Activated CD8-positive, alpha-beta memory T cell treated with anti-CD3 and anti-CD28 coated beads for 1 hour (primary cell): ENCODE measurements at places on chromosomes 5 and 9.

GRCh38 chr9:4022435-4023067 lies 277.3 kb downstream of the GLIS3 start:
- no peak for DNase-seq

DNA sequence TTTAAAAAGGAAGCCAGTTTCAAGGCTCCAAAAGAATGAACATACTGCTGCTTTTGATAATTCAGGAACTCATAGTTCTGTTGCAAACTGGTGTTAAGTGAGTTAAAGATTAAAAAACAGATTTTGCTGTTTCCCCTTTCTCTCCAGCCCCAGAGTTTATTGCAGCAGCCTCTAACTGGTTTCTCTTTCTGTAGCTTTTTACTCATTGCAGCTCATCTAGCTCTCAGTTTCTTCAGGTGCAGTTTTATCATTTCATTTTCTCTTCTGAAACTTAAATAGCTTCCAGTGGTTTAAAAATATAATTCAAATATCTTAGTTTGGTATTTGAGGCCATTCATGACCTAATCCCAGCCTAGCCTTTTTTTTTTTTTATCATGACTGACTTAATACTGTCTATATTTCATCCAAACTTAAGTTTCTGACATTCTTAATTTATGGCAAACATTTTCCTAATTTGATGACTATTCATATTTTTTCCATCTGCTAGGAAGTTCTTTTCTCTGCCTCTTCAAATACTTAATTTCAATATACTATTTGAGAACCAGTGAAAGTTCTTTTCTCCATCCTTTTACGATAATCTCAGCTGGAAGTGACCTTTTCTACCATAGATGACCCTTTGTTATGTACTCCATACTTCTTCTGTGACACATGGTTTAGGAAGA lies 252.7 kb upstream of the GRIA1 start:
- DNase-seq, result no peak

DNA sequence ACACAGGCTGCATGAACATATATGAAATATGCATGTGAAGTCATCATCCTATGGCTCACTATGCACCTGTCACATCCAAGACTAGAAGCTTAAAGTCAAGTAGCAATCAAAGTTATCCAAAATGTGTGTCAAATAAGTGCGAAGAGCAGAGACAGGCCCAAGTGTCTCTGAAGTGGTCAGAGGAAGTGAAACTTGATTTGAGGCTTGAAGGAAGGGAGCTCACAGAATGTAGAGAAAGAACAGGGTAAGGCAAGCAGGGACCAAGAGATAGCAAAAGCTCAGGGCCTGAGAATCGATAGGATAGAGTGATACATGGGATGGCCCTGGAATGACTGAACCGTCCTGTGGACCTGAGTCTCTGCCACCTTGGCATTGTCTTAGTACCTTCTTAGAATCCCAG lies 274.3 kb upstream of the TRPC7 start:
- DNase-seq, result no peak

DNA sequence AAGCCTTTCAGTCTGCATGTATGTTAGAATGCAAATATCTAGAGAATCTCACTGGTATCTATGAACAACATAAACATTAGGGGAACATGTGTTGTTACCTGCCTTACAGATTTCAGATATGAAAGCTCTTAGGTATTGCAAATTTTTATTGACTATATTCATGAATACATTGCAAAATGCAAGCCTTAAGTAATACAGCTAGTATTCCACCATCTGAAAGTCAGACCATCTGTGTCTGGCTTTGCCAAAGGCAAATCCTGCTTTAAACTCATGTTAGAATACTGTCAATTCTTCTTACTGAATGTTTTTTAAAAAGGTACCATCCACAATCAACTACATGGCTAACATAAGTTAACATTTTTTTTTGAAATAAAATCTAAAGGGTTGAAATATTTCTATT lies 215.6 kb downstream of the AP3B1 start:
- DNase-seq, result no peak

DNA sequence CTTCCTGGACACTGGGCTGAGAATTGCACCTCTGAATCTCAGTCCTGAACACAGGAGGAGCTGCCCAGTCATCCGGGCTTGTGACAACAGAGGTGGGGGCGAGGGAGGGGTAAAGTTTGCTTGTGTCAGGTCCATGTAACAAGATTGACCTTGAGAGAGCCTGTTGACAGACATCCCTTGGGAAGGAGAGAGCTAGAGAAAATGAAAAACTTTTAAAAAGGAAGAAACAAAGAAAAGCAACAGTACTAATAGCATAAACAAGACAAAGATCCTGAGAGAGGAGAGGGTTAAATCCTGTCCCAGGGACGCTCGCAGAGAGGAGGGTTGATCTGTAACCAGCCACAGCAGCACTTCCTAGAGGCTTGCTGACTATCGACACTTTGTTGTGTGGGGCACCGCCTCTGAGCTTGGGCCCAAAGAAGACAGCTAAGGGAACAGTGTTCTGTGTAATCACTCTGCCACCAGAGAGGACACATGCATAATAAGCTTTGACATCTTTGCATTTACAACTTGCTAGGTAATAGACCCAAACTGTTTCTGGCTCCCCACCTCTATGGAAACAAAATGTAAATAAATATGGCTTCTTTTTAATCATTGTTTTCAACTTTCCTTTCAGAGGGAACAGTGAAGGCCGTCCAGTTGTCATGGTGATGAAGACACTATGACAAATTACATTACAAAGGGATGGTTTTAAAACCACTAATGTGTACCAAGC lies 363.7 kb downstream of the CSNK1G3 start:
- no peak for DNase-seq

GRCh38 chr9:126223798-126224531 lies 102.7 kb upstream of the MVB12B start:
- DNase-seq, result no peak

DNA sequence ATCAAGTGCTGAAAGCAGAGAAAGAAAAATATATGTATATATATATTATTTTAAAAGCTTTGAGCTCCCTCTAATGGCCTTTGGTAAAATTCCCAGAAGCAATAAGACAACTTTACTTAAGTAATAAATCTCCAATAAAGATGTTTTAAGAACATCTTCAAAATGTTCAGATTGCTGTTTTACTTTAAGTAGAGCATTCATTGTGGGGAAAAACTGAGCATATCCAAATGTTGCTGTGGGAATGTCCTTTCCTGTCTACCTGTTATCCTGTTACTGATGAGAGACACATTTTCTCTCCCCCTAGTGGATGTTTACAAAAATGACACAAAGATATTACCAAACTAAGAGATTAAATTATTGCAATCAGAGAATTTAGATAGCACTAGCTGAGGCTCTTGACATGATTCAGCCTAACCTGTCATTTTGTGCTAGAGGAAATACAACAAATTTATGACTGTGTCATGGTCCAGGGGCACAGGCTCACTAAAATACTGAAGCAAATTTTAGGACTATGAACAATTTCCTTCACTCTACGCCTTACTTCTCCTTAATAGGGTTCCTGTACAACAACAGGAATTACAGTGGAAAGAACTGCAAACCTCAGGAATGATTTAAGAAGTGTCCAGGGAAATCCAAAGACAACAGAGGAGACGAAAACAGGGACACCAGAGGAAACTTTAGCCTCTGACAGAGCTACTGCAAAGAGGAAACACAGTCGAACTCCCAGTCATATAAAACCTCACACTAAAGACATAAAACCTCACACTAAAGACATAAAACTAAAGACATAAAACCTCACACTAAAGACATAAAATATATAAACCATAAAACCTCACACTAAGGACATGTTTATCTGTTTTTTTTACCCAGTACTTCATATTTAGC lies 24.3 kb upstream of the PRRC1 start:
- DNase-seq, result no peak

GRCh38 chr5:117623042-117623805 lies 1048.6 kb upstream of the SEMA6A start:
- DNase-seq, result no peak

- DNase-seq, result no peak
These were observed 6.6 kb upstream of the PHF19 start for GRCh38 chr9:120883608-120883996.

DNA sequence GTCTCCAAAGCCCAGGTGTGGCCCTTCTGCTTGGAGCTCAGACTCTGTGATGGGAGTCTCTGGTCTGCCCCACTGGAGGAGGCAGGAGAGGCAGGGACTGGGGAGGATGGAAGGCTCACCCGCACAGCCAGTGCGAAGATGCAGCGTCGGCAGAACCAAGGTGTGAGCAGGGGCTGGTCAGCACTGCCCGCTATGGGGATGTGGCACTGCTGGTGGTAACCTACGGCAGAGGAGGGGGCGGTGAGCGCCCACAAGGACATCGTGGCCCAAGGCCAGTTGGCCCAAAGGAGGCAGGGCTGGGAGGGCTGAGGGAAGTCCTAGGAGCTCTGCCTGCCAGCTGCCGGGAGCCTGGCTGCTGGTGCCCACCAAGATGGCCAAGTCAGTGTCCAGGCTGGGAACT lies 7.3 kb downstream of the PHF19 start:
- no peak for DNase-seq
